NCI-H1694 treated with DMSO at 0.1 percent for 48 hours (cell line): ENCODE measurements at places on chromosomes 7 and 10.

GRCh38 chr10:109941236-109941862, 18.0 kb upstream of the XPNPEP1 start:
- DNase-seq = no peak

GRCh38 chr10:4069491-4069890, 284.5 kb upstream of the KLF6 start:
- DNase-seq = no peak

GRCh38 chr7:92916770-92917224, 80.4 kb upstream of the CDK6 start:
- DNase-seq = no peak

DNA sequence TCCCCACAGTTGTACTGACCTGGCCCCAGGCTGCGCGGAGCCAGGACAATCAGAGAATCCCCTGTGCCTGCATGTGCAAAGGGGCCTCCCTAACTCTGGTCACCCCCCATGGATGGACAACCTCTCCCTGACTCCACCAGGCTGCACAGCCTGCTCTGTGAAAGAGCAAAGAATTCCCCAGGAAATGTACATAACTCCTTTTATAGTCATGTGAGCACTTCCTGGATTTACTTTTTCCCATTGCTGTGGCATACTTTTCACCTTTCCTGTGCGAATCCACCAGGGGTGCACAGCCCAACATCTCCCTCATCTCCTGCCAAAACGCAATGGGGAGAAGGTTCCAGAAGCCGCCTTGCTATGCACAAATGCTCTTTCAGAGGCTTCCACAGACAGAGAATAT, 27.9 kb downstream of the FGFR2 start:
- DNase-seq = no peak

GRCh38 chr10:119341459-119342301, 134.3 kb downstream of the GRK5 start:
- no peak for DNase-seq

DNA sequence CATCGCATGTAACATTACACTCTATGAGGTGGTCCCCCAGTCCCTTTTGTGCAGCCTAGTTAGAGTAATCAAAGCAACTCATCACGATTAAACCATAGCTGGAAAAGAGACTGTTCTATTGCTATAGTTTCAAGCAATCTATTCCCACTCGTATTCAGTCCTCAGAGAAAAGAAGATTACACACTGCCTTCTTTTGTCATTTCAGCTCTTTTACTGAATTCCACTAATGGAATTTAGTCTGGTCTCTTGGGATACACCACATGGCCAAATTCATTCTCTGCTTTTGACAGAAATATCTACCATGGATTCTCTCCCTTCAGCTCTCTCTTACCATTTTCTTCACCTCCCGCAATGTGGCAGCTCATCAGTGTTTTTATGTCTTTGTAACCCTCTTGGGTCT, 108.9 kb upstream of the HDAC9 start:
- no peak for DNase-seq

DNA sequence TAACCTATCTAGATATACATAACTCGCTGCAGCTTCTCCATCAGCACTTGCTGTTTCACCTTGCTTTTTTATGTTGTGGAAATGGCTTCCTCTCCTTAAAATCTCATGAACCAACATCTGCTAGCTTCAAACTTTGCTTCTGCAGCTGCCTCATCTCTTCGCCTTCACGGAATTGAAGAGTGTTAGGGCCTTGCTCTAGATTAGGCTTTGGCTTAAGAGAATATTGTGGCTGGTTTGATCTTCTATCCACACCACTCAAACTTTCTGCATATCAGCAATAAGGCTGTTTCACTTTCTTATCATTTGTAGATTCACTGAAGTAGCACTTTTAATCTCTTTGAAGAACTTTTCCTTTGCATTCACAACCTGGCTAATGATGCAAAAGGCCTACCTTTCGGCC, 49.2 kb upstream of the AGR3 start:
- no peak for DNase-seq

- no peak for DNase-seq
Observed at GRCh38 chr7:153382641-153383101, 623.1 kb downstream of the ACTR3B start.

- DNase-seq = no peak
Observed at GRCh38 chr7:65390588-65390987, 16.9 kb downstream of the ZNF92 start.
